ENCODE measurements at places on chromosomes 2 and 18. TPM values are rescaled to one million over a fixed set of nuclear protein-coding genes. Genes with fewer than 3 reads are reported as not detected.

Gene SGO2
- 2.2 TPM for total RNA-seq

Gene SCN9A
- total RNA-seq, result 40.9 TPM

Gene CACNB4
- 1.2 TPM for total RNA-seq

Gene SELENOI
- 12.6 TPM for total RNA-seq

Gene FHL2
- 52.7 TPM for total RNA-seq

Gene DBI
- 160 TPM for total RNA-seq

Gene BOK
- total RNA-seq, result 17.2 TPM

Gene ATOH8
- total RNA-seq, result 55.9 TPM

Gene ANKRD53
- 0.83 TPM for total RNA-seq

Gene PFN4
- total RNA-seq, result 0.44 TPM

Gene ALPI
- not detected for total RNA-seq

Data from smooth muscle cell of trachea (primary cell).